ENCODE measurements at places on chromosomes 2 and 18.

DNA sequence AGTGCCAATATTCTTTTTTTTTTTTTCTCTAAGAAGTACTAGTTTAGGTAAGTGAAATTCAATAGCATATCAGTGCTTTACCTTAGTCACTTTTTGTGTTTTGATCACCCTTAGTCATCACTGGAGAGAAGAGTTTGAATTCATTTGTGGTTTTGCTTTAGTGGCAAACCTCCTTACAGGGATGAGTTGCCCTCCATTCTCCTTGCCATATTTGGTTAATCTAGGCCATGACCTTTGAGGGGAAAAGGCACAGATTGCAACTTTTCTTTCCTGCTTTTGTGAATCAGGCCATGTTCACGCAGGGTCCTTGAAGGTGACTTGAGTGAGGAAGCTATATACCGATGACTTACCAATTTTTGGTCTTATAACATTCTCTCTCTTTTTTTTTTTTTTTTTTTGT, 34.4 kb downstream of the PLEKHA3 start:
- no peak for DNase-seq

DNA sequence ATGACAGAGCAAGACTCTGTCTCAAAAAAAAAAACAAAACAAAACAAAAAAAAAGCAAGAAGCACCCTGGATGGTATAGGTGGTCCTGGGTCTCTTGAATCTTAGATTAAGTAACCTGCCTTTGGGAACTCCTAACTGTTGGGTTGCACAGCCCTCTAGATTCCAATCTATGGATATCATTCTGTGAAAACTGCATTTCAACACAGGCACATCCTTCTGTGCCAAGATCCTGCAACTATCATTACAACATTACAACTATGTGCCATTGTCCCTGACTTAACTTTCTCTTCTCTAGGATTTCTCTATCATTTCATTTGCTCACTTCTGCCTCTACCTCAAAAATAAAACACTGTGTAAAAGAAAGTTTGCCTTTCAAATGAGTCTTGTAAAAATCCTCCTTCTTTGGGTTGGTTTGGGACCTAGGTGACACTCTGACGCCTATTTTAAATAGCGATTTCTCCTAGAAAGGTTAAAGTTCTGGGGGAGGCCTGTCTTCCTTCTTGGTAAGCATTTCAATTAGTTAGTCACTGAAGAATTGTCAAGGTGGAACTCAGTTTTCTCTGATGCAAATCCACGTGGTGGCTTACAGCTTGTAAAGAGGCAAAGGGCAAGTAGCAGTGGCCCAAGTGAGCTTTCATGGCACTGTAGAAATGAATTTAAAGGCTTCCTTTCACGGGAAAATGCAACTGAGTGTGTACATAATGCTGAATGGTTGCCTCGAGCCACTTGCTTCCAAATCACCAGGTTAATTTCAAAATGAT, 9.2 kb downstream of the LGALSL start:
- no peak for DNase-seq

GRCh38 chr2:55616551-55617174, 759 bp downstream of the PPP4R3B start:
- peak; percentile 71 for DNase-seq

- no peak for DNase-seq
Observed at GRCh38 chr2:238569507-238570195, 142.9 kb downstream of the ASB1 start.

DNA sequence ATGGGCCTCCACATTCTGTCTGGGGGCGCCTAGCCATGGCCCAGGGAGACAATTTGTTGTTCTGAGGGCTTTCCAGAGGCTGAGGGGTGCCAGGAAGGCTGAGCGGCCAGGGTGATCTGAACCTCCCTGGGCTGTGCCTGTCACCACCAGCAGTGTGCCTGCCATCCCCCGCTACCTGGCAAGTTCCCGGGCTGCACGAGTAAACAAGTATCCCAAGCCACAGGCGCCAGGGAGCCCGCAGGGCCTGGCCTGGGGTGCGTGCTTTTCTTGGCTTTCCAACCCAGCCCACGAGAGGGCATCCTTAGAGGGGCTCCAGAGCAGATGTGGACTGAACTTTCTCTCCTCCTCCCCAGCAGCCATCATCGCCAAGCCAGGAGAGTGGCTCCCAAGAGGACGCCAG, 35.1 kb upstream of the B3GNT7 start:
- no peak for DNase-seq

DNA sequence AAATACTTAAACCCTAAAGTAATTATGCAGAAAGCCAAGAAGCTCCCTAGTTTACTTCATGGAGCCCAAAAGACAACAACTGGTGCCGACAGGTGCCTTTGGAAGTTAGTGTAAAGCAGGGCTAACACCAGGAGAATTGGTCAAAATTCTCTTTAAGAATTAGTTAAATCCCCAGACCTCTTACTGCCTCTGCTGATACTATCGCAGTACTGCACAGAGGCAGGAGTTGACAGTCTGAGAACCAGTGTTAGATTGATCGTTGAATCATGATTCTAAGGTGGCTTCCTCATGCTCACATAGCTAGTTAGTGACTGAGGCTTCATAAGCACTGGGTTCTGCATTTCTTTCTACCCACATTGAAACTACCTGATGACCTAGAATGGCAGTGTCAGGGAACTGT, 445.0 kb downstream of the XIRP2 start:
- DNase-seq, result no peak

Data from NCI-H2029 (cell line).